ENCODE measurements at places on chromosomes 2 and 18.

DNA sequence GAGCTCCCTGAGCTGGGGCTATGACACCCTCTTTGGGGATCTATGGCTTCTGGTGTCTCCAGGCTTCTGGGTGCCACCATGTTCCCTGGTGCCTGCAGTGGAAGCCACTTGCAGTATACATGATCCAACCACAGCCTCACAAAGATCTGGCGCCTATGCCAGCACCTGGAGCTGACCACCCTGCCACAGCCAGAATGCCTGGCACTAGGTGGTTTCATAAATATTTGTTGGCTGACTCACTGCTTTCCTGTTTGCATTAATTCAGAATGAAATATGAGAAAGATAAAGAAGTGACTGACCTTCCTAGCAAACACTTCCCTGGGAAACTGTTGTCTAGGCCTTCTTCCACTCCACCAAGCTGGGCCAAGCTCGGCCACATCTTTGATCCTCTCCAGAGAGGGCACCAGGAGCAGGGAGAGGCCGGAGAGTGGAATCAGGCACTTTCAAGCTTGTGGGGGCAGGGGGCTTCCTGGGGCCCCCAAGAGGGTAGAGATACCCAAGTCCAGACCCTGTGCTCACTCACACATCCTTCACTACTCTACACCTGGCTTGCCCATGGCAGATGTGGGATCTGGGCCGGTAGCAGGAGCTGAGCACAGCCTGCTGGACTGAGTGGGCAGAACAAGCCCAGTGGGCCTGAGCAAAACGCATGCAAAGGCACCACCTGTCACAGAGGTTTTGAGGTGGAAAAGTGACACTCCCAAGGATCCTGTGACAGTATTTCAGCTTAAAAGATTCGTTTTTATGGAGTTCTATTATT lies 565.7 kb downstream of the SLC4A3 start:
- no peak for DNase-seq

DNA sequence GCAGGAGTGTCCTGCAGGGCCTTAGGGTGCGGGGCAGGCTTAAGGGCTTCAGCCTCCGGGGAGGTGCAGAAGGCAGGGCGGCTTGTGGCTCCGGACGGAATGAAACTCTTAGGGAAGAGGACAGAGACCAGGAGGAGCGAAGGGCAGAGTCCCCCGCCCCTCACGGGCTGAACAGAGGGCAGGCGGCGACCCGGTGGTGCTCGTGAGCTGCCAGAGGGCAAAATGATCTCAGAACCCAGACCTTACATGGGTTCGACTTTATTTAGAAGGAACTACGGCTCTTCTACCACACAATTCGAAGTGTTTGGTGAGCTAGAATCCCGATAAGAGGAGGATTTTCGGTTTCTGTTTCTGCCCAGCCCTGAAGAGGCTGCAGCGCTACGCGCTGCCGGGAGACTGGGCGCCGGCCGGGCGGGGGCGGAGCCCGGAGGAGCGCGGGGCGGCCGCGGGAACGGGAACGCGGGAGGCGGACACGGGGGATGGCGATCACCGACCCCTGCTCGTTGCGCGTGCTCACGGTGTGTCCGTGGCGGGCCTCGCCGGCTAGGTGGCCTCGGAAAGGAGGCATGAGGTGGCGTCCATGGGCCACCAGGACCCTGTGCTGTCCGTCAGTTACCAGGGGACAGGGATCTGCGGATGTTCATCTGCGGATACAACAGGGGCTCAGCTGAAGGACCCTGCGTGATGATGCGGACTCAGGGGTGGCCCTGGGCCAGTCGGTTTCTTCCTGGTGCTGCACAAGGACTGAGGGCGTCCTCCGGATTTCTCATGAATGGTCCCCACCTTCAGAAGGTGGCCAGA lies 4.2 kb upstream of the SP100 start:
- no peak for DNase-seq

- no peak for DNase-seq
These were observed 74.4 kb downstream of the ANTXR1 start for GRCh38 chr2:69087211-69087911.

DNA sequence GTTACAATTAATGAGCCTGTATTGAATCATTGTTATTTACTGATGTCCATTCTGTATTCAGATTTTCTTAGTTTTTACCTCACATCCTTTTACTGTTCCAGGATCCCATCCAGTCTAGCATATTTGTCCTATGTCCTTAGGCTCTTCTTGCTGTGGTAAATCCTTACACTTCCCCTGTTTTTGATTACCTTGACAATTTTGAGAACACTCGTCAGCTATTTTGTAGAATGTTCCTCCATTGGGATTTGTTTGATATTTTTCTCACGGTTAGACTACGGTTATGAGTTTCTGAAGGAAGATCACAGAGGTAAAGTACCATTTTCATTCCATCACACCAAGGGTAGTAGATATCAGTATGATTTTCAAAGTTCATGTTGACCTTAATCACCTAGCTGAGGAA lies 202.3 kb downstream of the AKAIN1 start:
- no peak for DNase-seq

- DNase-seq, result no peak
These were observed 29.8 kb downstream of the MAPRE3 start for GRCh38 chr2:27000228-27000627.

Measured in stimulated activated CD4-positive, alpha-beta T cell treated with anti-CD3 and anti-CD28 coated beads, Interleukin-1b, Interleukin-23, amount 100 ng/mL, for 1 hour (primary cell).